CD4-positive, alpha-beta T cell treated with Interleukin-2 at 100 ng/mL for 4 hours (primary cell): ENCODE measurements at places on chromosomes 16 and 17.

- no peak for DNase-seq
Observed at GRCh38 chr16:15523092-15523541, 88.7 kb downstream of the BMERB1 start.

- DNase-seq, result peak; percentile 64
Observed at GRCh38 chr17:63911657-63912100, 621 bp upstream of the CSHL1 start.

GRCh38 chr16:30046588-30046987, 15.5 kb upstream of the TLCD3B start:
- no peak for DNase-seq

DNA sequence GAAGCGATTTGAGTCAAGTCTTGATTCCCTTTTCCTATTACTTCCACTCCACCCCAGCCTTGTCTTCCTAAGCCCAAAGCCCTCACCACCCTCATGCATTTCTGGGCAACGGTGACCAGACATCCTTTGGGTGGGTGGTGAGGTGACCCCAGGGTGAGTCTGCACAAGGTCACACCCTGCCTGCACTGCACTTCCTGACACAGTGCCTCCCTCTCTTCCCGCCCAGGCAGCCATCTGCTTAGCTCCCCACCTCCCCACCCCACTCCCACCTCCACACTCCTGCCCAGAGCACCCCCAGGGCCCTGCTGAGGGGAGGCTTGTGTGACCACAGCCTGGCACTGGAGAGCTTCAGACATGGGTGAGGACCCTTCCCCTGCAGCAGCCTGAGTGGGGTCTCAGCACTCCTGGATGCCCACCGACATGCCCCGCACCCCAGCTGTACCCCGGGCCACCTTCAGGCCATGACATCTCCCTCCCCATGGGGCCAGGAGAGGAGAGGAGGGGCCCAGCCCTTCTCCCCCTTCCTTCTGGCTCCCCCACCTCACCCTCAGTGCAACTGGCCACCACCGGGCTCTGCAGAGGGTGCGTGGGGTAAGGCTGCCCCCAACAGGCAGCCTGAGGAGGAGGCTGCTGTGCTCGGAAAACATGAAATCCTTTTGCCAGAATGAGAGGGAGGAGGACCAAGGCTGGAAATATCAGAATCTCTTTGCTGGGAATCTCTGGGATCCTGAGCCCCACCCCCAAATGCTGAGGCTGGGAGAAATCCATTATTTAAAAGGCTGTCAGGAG, 68.6 kb downstream of the CCT6B start:
- DNase-seq, result no peak

GRCh38 chr17:15490634-15491261, 23.3 kb upstream of the CDRT4 start:
- DNase-seq, result no peak

- peak; percentile 36 for DNase-seq
Observed at GRCh38 chr16:23842137-23842600, 6.4 kb downstream of the PRKCB start.

GRCh38 chr17:40104594-40105486, 4.5 kb upstream of the NR1D1 start:
- DNase-seq, result no peak

DNA sequence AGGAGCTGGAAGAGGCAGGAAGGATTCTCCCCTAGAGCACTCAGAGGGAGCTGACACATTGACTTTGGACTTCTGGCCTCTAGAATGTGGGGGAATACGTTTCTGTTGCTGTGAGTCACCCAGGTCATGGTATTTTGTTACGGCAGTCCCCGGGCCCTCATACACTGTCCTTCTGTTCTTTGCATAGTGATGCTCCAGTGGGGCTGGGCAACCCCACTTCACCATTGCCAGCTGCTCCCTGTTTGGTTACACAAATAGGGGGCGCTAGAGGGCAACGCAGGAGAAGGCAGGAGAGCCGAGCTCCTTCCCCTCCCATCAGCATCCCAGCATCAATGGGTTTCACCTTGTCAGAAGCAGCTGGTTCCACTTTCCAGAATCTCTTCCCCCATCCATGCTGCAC, 257.7 kb upstream of the FOXF1 start:
- no peak for DNase-seq
